ENCODE measurements at places on chromosomes 4 and X.

DNA sequence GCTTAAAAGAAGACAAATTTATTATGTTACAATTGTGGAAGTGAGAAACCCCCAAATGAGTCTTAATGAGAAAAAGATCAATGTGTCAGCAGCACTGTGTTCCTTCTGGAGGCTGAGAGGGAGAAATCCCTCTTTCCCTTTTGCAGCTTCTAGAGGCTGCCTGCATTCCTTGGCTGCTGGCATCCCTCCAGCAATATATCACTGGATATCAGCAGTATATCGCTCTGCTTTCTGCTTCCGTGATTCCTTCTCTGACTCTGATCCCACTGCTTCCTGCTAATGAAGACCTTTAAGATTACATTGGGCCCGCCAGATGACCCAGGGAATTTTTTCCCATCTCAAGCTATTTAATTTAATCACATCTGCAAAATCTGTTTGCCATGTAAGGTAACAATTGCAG, 1008.0 kb downstream of the RAPGEF2 start:
- no peak for DNase-seq

- DNase-seq = no peak
These were observed 204.6 kb upstream of the SLIT2 start for GRCh38 chr4:20046931-20047677.

GRCh38 chr4:107131295-107131694, 95.2 kb upstream of the DKK2 start:
- DNase-seq = no peak

- DNase-seq = no peak
These were observed 5.0 kb upstream of the RPS6KA3 start for GRCh38 chrX:20271730-20272129.

DNA sequence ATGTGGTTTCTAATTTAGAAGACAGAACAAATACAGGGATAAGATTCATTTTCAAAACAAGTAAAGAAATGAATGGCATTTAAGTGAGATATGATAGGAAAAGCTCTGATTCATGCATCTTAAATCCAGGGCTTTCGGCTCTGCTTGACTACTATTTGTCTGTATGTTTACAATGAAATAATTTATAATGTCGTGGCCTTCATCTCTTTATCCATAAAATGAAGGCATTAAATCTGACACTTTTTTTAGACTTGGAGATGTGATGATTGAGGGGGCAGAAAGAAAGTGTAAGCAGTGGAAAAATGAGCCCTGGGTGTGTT, 115.7 kb upstream of the KIT start:
- DNase-seq = no peak

DNA sequence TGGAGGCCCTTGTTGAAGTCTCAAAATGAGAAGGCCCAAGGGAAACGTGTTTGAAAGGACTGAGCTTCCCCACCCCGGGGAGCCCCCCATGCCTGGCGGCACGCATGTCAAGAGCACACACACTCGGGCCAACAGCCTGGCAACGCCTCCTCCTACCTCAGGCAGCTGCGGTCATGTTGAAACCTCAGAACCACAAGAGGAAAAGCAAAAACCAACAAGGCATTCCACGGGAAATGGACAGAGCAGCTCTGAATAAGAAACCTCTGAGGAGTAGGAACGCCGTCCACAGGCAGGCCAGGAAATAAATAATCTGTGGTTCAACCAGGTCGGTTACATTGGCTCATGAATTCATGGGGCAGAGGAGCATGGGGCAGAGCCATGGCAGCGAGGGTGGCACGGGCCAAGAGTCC, 95.7 kb upstream of the AFAP1 start:
- no peak for DNase-seq

- no peak for DNase-seq
These were observed 364.3 kb downstream of the FBXW7 start for GRCh38 chr4:152171556-152171955.

GRCh38 chr4:1283711-1284110, 6.0 kb upstream of the MAEA start:
- DNase-seq = no peak

DNA sequence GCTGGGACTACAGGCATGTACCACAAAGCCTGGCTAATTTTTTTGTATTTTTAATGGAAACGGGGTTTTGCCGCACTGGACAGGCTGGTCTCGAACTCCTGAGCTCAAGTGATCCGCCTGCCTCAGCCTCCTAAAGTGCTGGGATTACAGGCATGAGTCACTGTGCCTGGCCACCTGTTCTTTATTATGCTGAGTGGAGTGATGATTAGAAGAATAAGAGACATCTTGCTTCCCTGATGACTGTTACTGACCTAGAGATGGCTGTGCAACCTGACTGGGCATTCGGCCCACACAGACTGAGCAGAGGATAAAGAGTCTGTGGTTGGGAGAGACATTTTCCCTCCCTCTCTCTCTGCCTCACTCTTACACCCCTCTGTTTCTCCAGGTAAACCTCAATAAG, 56.7 kb downstream of the SPINK2 start:
- DNase-seq = no peak

DNA sequence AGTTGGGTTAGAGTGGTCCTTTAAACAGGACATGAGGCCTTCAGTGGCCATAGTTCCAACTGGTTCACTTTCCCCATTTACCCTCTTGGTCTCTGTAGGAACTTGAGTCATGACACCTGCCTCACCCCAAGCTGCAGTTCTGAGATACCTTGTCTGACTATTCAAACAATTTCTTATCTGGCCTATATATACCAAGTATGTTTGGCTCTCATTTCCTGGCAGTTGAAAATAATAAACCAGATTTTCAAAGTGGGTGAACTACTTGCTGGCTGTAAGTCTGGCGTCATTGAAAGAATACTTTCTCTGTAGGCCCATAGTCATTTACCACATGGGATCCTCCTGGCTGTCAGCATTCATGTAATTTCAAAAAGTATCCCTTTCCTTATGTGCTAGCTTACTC, 228.8 kb downstream of the SHROOM3 start:
- DNase-seq = no peak

DNA sequence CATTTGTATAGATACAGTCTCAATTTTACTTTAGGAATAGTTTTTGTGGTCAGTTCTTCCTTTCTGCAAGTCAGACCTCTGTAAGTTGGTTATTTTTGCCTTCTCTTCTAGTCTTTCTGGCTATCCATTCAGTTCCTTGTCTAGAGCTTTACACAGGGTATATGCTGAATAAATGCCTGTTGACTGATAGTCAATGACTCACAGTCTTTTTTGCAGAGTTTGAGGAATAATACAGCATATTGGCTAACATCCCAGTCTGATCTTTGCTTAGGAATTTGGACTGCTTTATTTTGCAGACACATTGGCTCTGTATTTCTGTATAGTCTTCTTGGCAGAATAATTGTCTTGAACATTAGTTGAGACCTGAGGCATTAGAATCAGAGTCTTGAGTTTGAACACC, 132.4 kb downstream of the MAGEC1 start:
- no peak for DNase-seq

- DNase-seq = no peak
These were observed 205.4 kb upstream of the GK2 start for GRCh38 chr4:79613269-79613935.

GRCh38 chr4:74367656-74368290, 2.8 kb downstream of the EREG start:
- DNase-seq = no peak

- DNase-seq = no peak
These were observed 105.6 kb downstream of the NEUROG2 start for GRCh38 chr4:112410364-112410763.

- no peak for DNase-seq
These were observed 266.2 kb downstream of the SPRY1 start for GRCh38 chr4:123662827-123663226.

GRCh38 chr4:6147441-6147840, 52.9 kb downstream of the JAKMIP1 start:
- no peak for DNase-seq

DNA sequence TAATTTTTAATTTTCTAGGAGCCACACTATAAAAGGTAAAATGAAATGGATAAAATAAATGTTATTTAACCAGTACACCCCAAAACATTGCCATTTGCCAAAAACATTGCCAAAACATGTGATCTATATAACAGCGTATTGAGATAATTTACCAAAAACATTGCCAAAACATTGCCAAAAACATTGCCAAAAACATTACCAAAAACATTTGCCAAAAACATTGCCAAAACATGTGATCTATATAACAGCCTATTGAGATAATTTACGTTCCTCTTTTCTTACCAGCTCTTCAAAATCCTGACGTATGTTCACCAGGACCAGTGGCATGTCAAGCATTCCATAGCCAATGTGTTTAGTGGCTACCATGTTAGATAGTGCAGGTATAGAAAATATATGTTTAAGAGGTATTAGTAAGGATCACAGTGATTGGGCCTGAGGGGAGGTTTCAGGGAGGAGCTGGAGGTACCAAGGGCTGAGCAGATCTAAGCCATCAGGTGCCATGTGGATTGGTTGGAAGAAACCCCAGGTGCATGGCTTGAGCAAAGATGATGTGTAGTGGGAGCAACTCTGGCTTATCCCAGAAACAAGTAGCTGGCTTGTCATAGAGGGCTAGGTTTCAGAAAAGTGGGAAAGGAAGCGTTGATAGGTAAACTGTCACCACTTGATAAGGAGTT, 42.6 kb downstream of the RAPGEF2 start:
- no peak for DNase-seq

DNA sequence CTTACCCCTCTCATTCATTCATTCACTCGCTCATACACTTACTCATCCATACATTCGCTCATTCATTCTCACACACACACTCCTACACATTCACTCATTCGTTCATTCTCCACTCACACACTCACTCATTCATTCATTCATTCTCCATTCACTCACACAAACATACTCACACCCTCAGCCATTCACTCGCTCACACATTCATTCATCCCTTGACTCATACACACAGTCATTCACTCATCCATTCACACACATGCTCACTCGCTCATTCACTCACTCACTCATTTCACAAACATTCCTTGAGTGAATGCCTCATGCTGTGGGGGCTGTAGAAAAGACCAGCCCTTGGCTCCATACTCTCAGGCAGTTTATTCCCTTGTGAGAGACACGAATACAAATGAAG, 151.1 kb upstream of the MAMLD1 start:
- DNase-seq = no peak

DNA sequence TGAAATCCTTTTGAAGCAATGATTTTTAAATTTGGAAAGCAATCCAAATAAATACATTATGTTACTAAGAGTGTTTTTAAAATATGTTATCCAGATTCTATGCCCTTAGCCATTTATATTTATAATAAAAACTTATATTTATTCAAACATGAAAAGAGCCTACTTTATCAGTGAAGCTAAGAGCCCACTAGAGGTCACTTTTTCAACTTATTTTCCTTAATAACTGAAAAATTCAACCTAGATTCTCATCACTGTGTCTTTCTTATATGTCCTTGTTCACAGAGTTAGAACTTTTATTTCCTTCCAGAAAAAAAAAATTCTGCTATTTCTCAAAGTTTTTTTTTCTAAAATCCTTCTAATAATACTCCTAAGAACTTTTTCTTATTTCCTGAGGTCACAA, 23.9 kb downstream of the PRDM8 start:
- DNase-seq = no peak

GRCh38 chr4:112284662-112285411, 867 bp downstream of the TIFA start:
- no peak for DNase-seq

DNA sequence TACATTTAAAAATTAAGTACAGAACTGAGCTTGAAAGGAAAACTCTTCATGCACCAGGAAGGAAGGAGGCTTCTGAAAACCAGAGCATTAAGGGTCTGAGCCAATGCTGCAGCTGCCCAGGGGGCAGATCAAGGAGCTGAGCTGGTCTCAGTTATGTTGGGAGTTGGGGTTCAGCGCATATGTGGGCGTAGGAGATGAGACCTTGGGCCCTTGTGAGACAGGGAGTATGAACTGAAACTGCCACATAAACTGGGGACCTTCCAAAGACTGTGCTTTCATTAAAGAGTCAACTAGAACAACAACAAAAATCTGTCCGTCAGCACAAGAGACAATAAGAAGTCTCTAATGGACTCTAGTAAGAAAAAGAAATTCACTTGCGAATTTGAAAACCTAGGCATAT, 226.9 kb downstream of the STK32B start:
- DNase-seq = no peak

GRCh38 chrX:31706466-31706865, 634.6 kb upstream of the FTHL17 start:
- DNase-seq = no peak

DNA sequence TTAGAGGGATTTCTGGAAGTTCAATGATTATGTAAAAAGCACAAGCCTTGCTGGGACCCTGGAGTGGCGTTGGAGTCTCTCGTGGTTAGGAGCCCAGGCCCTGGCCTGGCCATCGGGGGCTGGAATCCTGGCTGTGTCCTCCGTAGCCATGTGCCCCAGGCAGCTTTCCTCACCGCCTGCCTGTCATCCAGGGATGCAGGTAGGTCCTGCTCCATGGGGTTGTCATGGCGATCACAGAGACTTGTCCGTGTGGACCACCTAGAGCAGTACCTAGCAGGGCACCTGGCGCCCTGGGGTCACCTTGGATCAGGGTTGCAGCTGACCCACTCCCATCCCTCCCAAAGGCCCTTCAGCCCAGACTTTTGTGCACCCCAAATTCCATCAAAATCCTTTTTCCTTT, 30.2 kb upstream of the WFS1 start:
- no peak for DNase-seq

DNA sequence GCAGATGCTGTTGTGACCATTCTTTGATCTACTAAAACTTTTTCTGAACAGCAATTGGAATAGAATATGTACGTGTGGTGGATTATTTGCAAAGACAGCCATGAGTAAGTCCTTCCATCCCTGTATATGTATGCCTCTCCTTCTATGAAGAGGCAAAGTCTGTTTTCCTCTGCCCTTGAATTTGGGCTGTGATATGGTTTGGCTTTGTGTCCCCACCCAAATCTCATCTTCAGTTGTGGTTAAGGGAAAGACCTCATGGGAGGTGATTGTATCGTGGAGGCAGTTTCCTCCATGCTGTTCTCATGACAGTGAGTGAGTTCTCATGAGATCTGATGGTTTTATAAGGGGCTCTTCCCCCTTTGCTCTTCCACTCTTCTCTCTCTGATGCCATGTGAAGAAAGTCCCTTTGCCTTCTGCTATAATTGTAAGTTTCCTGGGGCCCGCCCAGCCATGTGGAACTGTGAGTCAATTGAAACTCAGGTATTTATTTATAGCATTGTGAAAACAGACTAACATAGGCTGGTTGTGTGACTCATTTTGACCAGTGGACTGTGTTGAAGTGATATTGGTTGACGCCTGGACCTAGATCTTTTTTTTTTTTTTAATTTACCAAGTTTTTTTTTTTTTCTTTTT, 108.3 kb upstream of the CAMK2D start:
- DNase-seq = peak; percentile 38

DNA sequence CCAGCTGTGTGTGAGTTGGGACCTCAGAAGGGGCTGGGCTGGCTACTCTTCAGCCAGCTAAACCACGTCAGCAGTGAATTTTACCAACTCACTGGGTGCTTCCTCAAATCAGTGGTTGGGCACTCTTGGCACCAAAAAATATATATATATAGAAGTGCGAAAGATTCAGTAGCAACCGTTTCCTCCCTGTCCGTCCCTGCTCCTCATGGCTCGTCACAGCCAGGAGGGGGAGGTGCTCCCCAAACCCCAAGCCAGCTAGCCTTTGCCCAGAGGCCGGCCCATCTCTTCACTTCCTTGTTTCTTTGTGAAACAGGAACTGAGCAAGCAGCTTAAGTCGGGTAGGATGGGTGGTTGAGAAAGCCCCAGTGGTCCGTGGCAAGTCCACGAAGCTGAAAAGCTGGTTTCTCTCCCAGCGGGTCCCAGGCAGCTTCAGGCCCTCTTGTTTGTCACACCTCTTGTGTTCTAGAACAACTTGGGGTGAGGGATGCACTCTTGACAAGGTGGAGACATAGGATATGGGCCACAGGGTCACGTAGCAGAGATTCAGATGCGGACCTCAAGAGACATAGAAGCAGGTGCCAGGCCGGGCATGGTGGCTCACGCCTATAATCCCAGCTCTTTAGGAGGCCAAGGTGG, 6.8 kb upstream of the SASH3 start:
- no peak for DNase-seq
